ENCODE measurements at places on chromosomes 3 and 15.

- DNase-seq = peak; percentile 24
Observed at GRCh38 chr3:119700269-119700919, 2.4 kb upstream of the CFAP91 start.

- no peak for DNase-seq
Observed at GRCh38 chr3:11522398-11522715, 121.4 kb downstream of the VGLL4 start.

DNA sequence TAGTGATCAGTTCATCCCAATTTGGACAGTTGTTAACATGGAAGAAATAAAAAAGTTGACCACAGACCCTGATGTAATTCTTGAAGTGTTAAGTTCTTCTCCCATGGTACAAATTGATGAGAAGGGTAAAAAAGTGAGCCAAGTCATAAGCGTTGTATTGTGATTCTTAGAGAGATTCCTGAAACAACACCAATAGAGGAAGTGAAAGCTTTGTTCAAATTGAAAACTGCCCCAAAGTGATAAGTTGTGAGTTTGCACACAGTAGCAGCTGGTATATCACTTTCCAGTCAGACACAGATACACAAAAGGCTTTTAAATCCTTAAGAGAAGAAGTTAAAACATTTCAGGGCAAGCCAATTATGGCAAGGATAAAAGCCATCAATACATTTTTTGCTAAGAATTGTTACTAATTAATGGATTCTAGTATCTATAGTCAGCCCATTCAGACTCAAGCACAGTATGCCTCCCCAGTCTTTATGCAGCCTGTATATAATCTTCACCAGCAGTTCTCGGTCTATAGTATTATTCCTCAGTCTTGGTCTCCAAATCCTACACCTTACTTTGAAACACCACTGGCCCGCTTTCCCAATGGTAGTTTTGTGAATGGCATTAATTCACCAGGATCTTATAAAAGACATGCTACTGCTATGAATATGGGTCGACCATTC, 38.2 kb downstream of the CDIN1 start:
- DNase-seq = no peak

GRCh38 chr15:68371160-68371559, 60.8 kb downstream of the ITGA11 start:
- DNase-seq = no peak

DNA sequence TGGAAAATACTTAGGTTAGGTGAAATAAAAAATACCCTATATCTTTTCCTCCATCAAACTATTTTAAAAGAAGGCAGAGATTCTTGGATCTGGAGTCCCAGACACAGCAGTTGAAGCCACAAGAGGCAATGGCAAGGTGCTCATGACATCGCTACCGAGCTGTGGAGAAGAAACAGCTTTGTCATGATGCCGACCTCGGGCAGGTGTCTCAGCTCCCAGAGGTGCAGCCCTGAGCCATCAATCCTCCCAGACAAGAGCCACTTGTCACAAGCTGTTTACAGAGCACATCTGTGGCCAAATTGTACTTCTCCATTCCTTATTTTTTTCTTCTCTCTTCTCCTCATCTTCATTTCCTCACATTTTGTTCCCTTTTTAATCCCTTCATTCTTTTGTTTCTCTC, 50.8 kb downstream of the GPR176 start:
- DNase-seq = no peak

- no peak for DNase-seq
Observed at GRCh38 chr15:39936187-39936586, 2.3 kb downstream of the EIF2AK4 start.

- DNase-seq = no peak
Observed at GRCh38 chr3:59084583-59084982, 34.8 kb upstream of the CFAP20DC start.

DNA sequence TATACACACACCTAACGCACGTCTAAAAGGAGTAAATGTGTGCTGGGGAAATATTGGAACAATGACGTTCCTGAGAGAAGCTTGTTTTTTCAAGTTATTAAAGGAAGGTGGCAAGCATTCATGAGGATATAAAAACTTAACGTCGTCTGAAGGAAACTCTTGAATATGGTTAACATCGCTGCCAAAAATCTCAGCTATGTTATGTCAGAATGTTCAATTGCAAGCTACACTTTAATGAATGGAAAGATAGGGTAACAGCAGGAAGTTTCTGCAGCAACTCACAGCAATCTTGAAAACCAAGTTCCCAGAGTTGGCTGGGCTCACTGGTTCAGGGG, 54.3 kb upstream of the MEF2A start:
- DNase-seq = peak; percentile 47

GRCh38 chr3:8773941-8774542, 4.6 kb upstream of the OXTR start:
- DNase-seq = no peak

DNA sequence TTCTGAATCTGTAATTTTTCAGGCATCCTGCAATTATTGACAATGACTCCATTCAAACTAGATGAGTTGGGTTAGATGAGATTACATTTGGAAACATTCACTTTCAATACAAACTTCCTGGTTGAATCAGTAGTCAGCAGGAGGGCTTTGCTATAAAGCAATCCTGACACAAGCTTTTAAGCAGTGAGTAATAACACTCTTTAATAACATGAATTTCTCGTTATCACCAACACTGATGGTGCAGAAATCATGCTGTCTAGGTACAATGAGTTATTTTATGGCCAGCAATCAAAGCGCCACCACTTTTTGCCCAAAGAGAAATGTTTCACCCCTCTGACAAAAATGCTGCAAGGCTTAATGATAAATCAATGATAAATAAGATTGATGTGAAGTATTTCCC, 474.8 kb upstream of the CNTN4 start:
- DNase-seq = no peak

DNA sequence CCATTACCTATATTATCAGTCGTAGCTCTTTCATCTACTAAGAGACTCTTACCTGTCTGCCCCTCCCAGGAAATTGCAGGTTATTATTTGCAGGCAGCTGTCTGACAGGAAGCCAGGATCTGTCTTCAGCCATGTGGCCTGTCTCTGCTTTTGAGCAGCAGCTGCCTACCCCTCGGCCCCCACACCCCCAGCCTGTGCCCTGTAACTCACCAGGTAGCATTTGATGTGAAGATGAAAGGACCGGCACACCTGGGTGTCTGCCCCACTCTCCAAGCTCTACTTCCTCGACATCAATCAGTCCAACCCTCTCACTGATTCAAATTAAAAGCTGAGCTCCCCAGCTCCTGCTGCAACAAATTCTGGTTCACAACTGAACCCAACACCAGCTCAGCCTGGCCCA, 197.2 kb upstream of the CTNNB1 start:
- no peak for DNase-seq

DNA sequence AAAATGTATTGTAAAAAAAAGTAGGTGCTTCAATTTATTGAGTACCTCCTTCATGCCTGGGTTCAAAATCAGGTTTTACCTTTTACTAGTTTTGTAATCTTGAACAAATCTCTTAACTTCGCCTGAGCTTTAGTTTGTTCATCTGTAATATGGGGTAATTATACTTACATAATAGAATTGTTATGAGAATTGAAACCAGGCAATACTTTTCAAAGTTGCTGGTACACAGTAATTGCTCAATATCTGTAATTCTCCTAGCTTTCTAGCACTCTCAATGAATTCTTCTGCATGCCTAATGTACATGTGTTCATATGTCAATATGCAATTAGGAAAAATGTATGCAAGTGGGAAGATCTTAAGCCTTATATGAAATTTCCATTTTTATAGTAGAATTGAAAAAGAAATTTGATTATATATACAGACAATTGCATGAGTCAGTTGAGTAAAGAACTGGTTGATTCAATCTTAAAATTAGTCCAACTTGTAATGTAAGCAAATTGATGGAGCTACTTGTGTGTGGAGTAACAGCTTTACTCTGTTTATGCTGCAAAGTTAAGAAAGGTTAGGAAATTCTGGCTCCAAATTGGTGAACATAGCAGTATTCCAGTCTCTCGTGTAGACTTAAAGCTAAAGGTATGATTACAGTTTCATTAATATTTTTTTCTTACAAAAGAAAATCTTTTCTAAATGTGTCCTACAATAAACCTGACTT, 4.1 kb downstream of the TNFSF10 start:
- DNase-seq = no peak

DNA sequence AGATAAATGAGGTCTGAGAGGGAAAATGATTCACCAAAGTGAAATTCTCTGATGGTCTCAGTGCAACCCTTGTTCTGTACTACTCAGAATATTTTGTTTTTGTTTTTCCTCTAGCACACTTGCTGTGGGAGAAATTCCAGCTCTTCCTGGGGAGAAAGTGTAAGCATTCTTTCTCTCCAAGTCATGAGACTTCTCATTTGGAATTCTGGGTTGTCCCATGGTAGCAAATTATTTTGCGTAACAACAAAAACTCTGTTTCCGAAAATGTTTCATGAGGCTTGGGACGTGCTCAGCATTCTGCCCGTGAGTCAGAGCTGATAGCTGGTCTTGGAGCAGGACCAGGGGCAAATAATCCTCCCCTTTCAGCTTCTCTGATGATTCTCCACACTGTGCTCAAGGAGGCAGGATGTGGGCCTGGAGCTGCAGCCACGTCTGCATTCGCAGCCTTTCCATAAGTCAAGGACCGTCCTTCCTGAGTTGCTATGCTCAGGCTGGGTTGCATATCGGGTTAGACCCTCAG, 70.3 kb downstream of the SENP2 start:
- DNase-seq = peak; percentile 91

GRCh38 chr3:112002096-112002971, 3.6 kb downstream of the TAGLN3 start:
- DNase-seq = no peak

- DNase-seq = no peak
Observed at GRCh38 chr3:49567406-49567805, 13.1 kb downstream of the BSN start.

DNA sequence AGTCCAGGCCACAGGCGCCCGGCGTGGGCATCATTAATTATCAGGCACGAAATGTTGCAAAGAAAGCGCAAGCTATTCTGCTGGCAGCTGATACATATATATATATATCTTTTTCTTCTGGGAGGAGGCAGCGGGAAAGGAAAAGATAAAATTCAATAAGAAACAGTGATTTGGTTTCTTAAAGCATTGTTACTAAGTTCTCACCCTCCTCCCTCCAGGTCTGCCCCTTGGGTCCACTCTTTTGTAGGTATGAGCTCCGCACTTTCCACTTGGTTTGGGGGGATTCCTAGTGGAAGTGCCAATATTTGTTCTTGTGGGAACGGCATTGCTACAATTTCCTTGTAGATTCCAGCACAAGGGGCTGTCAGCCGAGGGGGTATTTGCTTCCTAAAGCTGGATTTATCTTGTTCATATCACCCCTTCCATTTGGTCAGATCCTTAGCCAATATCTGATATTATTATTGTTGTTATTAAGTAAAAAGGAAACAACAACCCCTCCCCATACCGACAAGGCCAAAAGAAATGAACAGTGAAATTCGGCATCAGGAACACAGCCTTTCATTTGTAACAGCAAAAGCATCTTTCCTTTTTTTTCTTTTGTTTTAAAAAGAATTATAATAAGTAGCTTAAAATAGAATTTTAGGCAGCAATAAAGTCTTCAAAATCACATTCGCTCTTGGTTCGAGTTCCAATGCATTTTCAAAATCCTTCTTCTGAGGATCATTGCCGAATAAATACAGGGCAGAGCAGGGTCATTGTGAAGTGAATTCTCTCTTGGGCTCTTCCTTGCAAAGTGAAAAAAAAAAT, 15.6 kb downstream of the ZIC1 start:
- no peak for DNase-seq

DNA sequence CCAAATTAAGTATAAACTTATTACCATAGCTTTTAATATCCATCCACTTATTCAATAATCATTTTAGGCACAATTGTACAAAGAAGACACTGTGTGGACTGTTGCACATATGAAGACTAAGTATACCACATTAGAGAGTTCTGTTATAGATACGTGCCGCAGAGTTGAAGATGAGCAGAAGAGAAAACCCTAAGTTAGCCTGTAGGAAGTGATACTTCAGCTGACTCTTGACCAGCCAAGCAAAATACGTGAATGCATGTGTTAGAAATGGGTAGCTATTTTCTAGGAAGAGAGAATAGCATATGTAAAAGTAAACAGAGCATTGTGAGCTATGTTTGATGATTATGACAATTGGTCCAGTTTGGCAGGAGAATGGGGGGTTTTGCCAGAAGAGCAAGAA, 272.0 kb upstream of the ATP11B start:
- no peak for DNase-seq

DNA sequence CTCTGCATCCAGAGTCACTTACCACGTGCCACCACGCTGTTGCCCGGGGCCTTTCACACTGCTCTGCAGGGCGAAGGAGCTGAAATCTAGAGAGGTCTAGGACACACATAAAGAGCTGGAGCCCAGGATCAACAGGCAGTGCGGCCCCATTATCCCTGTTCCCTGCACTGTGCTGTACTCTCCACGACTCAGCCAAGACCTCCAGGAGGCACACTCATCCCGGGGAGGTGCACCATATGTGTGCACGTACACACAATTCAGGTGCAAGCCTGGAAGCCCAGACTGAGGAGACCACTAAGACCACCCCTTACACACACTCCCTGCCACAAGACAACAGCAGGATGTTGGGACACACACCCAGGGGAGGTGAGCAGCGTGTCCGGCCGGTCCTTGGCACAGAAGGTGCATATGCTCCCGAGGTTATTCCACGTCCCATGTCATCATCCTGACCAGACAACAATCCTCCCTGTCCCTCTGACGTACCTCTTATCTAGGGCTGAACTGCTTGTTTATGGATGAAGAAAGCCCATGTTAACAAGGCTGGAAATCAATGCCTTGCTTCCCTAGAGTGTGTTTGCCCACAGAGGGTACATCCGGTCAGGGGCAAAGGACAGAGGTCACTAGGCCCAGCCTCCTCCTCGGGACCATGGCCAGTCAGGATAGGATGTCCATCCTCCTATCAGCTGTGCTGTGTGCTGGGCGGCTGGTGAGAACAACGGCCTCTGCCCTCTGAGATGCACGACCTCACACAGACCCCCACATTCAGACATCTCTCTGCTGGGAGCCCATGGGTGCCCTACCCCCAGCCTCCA, 16.1 kb downstream of the KLF15 start:
- DNase-seq = no peak

GRCh38 chr15:45640616-45641015, 5.8 kb downstream of the SQOR start:
- DNase-seq = peak; percentile 79

GRCh38 chr15:80840182-80841130, 61.3 kb downstream of the CEMIP start:
- DNase-seq = no peak

- no peak for DNase-seq
Observed at GRCh38 chr15:88748081-88748480, 55.2 kb upstream of the ACAN start.

Data from pulmonary artery endothelial cell (primary cell).